ENCODE measurements at places on chromosomes 2 and 18.

GRCh38 chr2:68909793-68910674, 38.8 kb upstream of the BMP10 start:
- peak overlapping the region; percentile 3 for H3K27ac ChIP-seq
- H3K27me3 ChIP-seq: no peaks in the 10 kb centered on the region
- no peak overlapping the region for H3K4me3 ChIP-seq
- no peaks in the 10 kb centered on the region for H3K36me3 ChIP-seq
- DNase-seq: peak; percentile 72

DNA sequence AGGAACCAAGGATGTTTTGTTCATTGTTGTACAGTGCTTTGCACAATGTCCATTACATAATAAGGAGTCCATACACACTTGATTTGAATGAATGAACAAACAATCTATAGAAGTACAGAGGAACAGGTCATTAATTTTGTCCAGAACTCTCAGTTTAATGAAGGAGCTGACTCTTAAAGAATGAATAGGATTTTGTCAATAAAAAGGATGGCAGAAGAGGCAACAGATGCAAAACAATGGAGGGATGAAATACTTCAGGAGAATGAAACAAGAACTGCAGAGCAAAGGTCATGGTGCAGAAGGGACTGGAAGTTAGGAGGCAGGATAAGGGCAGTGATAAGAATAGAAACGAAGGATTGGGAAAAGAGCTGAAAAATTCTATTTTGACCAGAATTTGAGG, 28.7 kb upstream of the COL5A2 start:
- H3K27ac ChIP-seq: no peak overlapping the region
- no peaks in the 10 kb centered on the region for H3K36me3 ChIP-seq
- H3K27me3 ChIP-seq: no peaks in the 10 kb centered on the region
- H3K4me1 ChIP-seq: no peaks in the 10 kb centered on the region

- no peak for DNase-seq
- no peaks in the 10 kb centered on the region for H3K27me3 ChIP-seq
- H3K27ac ChIP-seq: no peak overlapping the region
- no peaks in the 10 kb centered on the region for H3K36me3 ChIP-seq
- H3K4me1 ChIP-seq: no peaks in the 10 kb centered on the region
- no peak overlapping the region for H3K4me3 ChIP-seq
These were observed 278.3 kb downstream of the MYCN start for GRCh38 chr2:16218625-16219024.

- H3K4me3 ChIP-seq: no peak overlapping the region
- DNase-seq: no peak
- no peak overlapping the region for H3K27ac ChIP-seq
- H3K27me3 ChIP-seq: no peaks in the 10 kb centered on the region
These were observed 28.5 kb upstream of the NAPG start for GRCh38 chr18:10497206-10497749.

GRCh38 chr2:240432820-240433801, 2.4 kb upstream of the GPC1 start:
- peaks cover 65% of the 10 kb centered on the region for H3K27me3 ChIP-seq
- H3K4me3 ChIP-seq: no peak overlapping the region
- DNase-seq: no peak
- no peak overlapping the region for H3K27ac ChIP-seq
- H3K4me1 ChIP-seq: peaks cover 12% of the 10 kb centered on the region

DNA sequence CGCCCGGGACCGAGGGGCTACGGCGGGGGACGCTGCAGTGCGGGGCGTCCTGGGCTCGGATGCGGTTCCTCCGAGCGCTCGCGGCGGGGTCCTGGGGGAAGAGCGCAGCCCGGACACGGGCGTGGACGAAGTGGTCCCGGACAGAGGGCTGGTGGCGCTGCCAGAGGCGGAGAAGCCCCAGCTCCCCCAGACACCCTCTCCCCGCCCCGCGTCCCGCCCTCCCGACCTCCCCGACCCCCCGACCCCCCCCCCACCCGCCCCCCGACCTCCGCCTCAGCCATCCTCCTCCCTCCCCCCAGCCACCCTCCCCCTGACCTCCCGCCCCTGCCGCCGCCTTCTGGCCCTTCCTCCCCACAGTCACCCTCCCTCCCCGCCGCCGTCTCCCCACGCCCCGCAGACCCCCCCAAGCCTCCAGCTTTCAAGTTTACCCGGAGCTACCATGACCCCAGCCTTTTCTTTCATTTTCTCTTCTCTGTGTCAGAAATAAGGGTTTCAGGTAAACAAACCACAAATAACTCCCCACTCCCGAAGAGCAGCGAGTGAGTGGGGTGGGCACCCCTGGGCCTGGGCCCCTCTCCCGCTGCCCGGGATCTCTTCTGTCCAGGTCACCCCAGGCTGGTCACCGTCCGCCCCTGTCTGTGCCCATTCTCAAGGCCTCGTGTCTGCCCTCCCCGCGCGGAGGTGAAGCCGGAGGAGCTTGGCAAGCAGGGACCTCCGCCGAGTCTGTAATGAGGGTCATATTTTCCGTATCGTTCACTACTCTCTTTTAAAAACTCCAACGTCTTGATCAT, 5.1 kb downstream of the NFATC1 start:
- H3K27ac ChIP-seq: peak overlapping the region; percentile 46
- H3K36me3 ChIP-seq: no peaks in the 10 kb centered on the region

Data from thymus (tissue), 14 donors.